ENCODE measurements at places on chromosomes 4 and X.

GRCh38 chrX:149829751-149830191, 48.0 kb downstream of the MAGEA9 start:
- DNase-seq: no peak

GRCh38 chr4:145825255-145825654, 113.4 kb downstream of the ZNF827 start:
- DNase-seq: no peak

DNA sequence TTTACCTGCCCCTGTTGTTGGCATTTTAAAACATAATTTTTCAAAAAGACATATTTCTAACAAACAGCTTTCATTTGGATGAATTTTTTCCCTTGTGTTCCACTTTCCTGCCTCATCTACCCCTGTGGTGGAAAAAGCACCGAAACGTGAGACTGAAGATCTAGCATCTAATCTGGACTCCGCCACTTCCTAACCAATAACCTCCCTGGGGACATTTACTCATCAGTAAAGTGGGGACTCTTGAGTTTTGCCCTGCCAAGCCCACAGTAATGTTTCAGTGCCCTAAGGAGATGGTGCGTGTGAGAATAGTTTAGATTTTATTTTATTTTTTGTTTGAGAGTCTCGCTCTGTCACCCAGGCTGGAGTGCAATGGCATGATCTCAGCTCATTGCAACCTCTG, 56.7 kb downstream of the ADGRG2 start:
- no peak for DNase-seq

DNA sequence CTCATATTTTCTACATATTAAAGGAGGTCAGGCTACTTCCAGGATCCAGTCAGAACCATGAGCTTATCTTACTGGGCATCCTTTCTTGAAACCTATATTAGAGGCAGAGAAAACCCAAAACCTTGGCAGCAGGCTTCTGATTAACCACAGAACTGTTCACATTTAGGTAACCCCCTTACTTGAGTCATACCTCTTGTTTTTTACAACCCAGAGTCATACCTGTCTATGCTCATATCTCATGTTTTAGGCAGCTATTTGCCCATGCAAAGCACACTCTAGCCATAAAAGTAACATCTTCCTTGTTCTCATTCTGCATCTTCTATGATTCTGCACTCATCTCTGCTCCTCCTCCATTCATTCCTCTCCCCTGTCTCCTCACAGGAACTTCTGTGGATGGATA, 138.0 kb upstream of the SMIM31 start:
- DNase-seq: no peak

- no peak for DNase-seq
These were observed 1017.5 kb upstream of the TENM3 start for GRCh38 chr4:181225616-181226261.

- no peak for DNase-seq
These were observed 15.0 kb downstream of the CFI start for GRCh38 chr4:109786846-109787245.

GRCh38 chrX:107168257-107168656, 38.0 kb downstream of the NUP62CL start:
- DNase-seq: no peak

DNA sequence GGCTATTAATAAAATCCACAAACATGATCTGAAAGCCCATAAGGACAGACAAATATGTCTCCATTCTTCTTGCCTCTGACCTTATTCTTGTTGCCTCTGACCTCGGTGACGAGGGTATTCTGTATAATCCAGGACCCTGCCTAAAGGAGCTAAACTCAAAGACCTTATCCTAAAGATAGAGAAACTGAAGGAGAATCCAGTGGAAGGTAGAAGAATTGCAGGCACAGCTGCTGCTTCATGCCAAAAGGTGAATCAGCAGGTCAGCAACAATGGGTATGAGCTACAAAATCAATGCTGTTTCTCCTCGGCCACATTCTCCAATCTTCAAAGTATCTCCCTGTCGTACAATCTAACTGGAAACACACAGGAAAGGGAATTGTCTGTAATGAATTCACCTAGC, 71.4 kb downstream of the INTS6L start:
- no peak for DNase-seq

GRCh38 chr4:151055539-151055938, 40.5 kb upstream of the LRBA start:
- no peak for DNase-seq

- DNase-seq: no peak
These were observed 84.2 kb downstream of the CHRNA9 start for GRCh38 chr4:40419231-40419912.

DNA sequence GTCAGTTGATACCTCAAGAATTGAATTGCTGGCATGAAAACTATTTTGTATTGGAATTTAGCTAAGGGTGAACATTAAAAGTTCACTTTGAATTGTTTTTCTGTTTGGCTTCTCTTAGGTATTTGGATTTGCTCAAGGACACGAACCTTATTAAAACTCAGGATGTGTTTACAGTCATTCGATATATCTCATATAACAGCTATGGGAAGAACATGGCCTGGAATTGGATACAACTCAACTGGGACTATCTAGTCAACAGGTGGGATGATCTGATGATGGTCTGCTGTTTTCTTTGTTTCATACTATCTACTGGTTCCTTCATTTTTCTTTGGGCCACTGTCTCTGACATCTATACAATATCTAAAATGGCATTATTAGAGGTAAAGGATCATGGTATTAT, 69.7 kb downstream of the PITX2 start:
- no peak for DNase-seq

DNA sequence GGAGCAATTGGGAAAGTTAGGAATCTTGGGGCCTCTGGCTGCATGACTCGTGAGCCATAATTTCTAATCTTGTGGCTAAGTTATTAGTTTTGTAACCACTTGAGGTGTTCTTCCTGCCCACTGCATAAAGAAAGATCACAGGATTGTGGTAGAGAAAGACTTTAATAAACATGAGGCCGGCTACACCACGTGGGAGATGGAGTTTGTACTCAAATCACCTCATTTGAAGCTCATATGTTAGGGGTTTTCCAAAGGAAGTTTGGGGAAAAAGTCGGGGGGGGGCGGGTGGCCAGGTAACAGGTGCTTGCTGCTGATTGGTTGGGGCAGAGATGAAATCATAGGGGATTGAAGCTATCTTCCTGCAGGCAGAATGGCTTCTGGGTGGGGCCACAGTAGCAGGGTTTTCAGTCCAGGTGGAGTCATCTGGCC, 287.8 kb downstream of the ZNF674 start:
- no peak for DNase-seq

GRCh38 chrX:133984857-133985163, 584 bp downstream of the GPC3 start:
- no peak for DNase-seq

DNA sequence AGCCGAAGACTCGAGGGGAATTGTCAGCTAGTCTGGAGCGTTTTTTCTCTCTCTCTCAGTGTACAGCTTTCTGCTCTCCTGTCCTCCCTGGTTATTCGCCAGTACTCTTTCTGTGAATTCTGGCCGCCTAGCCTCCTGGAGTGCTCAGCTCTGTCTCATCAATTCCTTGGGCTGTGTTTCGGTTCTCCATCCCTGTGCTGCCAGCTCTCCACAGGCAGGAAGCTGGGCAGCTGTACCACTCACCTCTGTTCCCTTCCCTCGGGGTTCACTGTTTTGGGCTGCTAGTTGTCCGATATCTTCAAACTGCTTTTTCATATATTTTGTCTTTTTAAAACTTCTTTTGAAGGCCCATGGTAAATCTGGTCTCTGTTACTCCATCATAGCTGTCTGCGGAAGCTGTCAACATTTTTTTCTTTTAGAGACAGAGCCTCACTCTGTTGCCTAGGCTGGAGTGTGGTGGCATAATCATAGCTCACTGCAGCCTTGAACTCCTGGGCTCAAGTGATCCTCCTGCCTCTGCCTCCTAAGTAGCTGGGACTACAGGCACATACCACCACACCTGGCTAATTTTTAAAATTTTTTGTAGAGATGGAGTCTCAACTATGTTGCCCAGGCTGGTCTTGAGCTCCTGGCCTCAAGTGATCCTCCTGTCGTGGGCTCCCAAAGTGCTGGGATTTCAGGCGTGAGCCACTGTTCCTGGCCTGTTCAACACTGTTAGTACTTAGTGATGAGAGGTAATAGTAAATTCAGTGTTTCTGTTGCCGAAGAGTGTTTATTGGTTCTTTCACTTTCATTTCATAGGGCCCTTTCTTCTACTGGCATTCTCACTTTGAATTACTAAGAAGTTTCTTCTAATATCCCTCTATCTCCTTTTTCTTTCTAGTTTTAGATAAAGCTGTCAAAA, 18.6 kb downstream of the ZCCHC4 start:
- DNase-seq: no peak

DNA sequence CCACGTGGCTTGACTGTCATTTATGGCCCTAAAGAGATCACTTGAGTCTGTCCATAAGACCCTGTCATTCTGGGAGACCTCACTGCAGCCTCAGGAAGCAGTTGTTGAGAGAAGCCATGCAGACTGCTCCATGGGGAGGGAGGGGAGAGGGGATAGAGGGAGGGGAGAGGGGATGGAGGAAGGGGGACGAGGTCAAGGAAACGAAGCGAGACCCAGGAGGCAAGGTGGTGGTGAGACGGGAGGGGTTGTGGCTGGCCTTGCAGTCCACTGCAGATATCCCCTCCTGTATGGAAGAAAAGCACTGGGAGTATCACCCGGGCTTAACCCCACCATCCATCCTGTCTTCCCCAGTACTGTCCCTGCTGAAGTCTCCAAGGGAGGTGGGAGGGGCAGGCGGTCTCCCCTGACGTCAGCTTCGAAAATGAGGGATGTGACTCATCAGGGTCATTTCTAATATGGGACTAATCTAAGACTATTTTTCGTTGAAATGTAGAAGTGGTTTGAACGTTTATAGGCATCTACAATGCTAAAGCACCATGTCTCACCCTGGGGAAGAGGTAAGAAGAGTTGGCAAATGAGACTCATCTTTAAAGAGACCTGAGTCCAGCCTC, 5.6 kb downstream of the TMEM255A start:
- no peak for DNase-seq

GRCh38 chr4:156252358-156252921, 298.8 kb upstream of the CTSO start:
- DNase-seq: no peak

- DNase-seq: no peak
These were observed 42.3 kb downstream of the AFF2 start for GRCh38 chrX:148542481-148543255.

DNA sequence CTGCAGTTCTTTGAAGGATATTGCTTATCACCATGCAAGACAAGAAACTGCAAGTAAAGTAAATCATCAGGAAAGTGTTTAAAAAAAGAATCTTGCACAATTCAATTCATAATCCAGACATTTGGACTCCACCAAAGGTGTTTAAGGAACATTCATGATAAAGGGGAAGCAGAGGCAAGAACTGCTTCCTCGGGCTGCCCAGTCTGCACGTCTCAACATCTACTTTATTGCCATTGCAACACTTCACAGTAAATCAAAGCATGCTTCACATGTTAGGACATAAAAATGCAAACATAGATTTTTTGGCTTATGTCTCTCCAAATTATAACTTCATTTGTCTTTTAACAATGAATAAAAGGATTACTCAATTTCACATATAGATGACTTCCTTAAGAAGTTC, 42.5 kb downstream of the MID1 start:
- DNase-seq: no peak

DNA sequence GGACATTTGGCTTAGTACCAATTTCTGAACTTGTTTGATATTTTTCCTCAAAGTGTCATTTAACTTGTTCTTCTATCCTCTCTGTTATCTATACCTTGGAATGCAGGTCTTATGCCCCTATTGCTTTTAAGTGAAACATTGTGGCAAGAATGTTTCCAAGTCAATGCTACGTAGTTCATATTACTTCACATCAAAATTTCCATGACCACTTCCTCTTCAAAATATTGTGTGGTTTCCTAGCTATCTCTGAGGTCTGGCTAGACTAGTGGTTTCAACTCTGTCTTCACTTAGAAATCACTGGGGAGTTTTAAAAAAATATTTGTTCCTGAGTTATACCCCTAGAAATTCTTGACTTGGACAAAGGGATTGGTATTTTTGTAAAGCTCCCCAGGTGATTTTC, 20.2 kb upstream of the RASGEF1B start:
- DNase-seq: no peak

DNA sequence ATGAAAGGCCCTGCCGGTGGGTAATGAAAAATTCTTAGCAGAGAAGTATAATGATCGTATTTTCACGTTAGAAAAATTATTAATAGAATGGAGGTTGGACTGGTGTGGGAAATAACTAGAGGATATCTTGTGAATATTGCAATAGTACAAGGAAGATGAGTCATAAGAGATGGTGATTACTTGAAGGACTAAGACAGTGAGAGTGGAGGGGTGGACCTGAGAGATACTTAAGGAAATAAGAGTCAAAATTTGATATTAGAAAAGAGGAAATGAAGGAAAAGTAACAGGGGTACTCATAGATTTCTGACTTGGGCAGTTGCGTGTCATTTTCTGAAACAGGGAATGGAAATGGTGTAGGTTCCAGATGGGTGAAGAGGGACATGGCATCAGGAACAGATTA, 1.7 kb upstream of the USP53 start:
- DNase-seq: no peak

- no peak for DNase-seq
These were observed 557.0 kb downstream of the SPRY1 start for GRCh38 chr4:123953566-123953965.

- no peak for DNase-seq
These were observed 63.0 kb downstream of the ARHGAP10 start for GRCh38 chr4:147794787-147795413.

DNA sequence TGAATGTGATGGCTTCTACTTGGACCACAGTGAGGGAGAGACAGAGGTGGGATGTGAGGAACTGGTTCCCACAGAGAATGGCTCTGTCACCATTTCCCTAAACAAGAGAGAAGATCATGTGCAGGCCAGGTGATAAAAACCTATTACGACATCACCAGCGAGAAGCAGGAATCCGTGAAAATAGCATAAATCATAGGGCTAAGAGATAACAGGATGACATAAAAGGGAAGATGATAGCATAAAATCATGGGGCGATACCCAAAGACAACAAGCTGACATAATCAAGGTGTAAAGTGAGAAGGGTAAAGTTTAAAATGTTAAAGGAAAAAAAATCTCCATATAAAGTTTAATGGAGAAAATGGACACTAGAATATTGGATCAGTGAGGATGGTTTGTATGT, 205.5 kb upstream of the SLIT2 start:
- DNase-seq: no peak

DNA sequence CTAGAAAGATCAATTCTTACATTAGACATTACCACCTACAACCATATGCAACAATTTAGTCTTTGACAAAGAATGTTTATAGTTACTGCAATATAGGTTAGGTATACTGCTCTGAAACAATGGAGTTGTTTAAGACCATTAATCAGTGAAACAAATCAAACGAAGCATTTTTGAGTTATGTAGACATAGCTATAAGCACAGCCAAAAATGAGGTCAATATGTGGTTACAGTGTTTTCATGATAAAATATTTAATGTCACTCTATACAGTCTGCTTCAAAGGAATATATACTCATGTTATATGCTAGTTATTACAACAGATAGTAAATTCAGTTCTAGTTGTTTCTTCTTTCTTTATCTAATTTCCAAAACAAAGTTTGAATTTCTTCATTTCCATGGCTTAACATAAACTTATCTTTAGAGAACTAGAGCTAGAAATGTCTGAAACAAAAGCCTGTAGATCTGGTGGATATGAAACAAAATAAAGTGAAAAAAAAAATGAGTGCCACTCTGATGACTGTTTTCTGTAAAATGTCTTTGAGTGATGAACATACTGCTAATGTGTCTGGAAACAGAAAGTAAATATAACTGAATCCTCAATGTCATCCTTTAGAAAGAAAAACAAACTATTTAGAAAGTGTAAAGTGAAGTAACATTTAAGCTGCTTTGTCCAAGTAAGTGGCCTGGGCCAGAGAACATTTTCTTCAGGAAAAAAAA, 809.0 kb downstream of the FAT4 start:
- DNase-seq: no peak
